Mucosa of descending colon (tissue), 3 donors: ENCODE measurements at places on chromosomes 13 and 19. TPM values are rescaled to one million over a fixed set of nuclear protein-coding genes. Genes with fewer than 3 reads are reported as not detected.

Gene RFXANK
- 64.9 TPM for total RNA-seq

Gene CNN2
- 88.8 TPM for total RNA-seq

DNA sequence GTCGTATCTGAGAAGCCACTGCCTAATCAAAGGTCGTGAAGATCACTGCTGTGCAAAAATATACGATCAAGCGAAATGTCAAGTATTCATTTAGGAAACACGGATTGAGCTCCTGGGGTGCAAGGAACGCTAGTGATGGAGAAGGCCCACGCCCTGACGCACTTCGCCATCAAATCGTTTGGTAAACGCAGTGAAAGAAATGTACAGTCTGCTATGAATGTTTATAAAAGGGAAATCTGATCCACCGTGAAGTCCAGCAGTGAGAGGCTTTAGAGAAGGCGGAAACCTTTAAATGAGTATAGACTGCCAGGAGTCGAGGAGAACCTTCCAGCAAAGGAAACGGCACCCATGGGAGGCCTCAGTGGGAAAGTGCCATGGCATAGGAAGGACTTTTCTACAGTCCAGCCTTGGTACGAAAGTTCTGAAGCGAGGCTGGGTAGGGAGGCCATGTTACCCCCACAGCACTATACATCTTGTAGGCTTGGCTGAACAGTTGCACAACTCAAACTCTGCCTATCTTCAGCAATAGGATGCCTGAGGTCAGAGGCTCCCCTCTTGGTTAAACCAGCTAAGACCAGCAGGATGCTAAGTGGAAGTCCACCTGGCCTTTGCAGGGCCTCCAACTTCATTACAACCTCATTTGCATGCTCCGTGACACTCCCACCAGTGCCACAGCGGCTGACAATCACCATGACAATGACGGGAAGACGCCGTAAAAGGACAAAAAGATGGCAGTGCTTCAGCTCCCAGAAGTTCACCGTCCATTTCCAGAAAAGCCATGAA, 20.4 kb downstream of the PCID2 start:
- DNase-seq, result no peak

DNA sequence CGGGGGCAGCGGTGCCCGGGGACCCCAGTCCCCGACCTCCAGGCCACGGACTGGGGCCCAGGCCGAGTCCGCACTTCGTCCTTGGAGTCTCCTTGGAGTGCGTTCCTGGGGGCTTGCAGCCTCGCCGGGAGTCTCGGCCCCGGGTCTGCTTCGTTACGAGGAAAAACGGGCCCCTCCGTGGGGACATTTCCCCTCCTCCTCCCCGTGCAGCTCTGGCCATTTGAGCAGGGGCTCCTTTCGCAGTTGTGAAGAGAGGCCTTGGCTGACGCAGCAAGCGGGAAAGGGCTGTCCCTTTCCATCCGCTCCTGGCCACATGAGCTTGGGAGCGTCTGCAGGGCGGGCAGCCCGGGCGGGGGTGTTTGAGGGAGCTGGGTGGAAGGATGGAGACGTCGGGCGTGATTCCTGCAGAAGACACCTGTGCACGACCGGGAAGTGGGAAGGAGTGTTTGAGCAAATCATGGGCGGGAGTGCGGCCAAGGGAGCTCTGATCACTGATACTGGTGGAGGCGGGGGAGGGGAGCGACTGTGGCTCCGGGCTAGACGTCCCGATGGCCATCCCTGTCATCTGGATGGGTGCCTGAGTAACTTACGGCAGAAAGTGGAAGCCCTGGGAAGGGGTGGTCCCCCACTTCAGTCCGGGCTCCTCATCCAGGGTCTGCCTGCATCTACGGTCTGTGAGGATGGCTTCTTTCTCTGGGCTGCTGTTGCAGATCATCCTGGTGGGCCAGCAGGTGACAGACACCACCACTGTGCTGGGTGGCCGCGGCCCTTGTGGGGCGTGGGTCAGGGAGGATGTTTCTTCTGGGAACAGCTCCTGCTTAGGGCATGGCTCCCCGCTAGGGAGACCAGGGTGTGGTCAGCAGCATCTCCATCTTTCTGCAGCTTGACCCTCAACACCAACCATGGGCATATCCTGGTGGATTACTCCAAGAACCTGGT, 736 bp downstream of the GPI start:
- peak; percentile 79 for DNase-seq

DNA sequence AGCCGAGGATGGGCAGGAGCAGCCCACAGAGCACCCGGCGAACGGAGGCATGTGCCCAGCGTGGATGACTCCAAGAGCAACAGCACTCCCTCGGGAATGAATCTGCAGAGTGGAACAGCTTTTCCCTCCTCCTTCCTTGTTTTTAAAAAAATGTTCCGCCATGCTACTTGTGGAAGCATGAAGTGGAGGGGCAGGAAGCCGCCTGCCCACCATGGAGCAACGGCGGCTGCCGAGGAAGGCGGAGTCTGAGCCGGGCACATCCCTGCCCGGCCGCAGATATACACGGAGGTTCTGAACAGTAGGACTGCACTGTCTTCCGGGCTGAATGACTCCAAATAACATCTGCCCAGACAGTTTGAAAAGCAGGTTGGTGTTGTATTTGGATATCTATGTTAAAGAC, 65.2 kb downstream of the SOX1 start:
- DNase-seq, result no peak

DNA sequence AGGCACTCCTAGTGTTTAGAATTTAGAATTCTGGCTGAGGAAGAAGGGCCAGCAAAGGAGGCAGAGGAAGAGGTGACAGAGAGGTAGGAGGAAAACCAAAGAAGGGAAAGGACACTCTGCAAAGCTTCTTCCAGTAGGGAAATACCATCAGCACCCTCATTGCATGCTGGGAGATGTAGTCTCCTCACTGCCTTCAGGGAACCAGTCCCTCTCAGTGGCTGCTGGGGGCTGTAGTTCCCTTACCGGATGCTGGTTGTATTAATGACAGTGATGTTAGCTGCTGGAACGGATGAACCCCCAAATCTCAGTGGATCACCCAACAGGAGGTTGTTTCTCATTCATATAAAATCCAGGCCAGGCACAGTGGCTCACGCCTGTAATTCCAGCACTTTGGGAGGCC, 10.1 kb downstream of the GRIN2D start:
- DNase-seq, result peak; percentile 72

DNA sequence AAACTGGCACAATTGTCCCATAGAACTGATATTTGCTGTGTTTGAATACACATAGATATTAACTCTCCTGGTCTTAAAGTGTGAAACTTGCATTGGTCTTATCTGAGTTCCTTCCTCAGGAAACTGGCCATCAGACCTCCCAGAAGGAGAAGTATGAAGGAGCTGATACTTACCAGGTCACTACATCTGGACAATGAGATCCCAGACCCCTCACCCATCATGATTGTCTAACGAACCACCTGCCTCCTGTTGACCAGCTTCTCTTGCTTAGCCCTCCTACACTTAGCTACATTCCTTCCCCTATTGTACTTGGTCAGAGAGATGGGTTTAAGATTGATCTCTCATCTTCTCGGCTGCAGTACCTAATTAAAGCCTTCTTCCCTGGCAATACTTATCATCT, 413.3 kb downstream of the KCTD12 start:
- no peak for DNase-seq

- no peak for DNase-seq
Measured at GRCh38 chr19:13208672-13209483, 58.7 kb downstream of the IER2 start.
